ENCODE measurements at places on chromosomes 11 and 22.
A peak's percentile ranks its signal among the peaks of the same experiment; 100 is the strongest.

- DNase-seq = no peak
Observed at GRCh38 chr11:101241160-101241795, 111.7 kb upstream of the PGR start.

- peak; percentile 74 for DNase-seq
Observed at GRCh38 chr11:45982656-45983470, 60.4 kb downstream of the LARGE2 start.

- DNase-seq = no peak
Observed at GRCh38 chr11:88335284-88335683, 2.3 kb downstream of the CTSC start.

DNA sequence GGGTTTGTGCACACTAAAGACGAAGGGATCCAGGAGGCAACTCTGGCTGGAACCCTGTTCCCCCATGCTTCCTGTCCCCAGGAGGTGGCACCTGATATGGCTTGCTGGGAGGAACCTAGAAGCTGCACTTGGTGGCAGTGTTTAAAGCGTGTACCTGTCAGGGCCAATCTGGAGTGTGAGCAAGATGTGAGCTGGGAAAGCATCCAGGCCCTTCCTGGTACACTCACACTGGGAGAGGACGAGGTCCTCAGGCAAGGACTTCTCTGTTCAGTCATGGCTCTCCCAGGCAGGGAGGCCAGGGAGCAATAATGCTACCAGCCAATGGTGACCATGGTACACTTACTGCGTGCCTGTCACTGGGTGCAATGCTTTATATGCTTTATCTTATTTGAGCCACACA, 130.7 kb upstream of the NECTIN1 start:
- no peak for DNase-seq

DNA sequence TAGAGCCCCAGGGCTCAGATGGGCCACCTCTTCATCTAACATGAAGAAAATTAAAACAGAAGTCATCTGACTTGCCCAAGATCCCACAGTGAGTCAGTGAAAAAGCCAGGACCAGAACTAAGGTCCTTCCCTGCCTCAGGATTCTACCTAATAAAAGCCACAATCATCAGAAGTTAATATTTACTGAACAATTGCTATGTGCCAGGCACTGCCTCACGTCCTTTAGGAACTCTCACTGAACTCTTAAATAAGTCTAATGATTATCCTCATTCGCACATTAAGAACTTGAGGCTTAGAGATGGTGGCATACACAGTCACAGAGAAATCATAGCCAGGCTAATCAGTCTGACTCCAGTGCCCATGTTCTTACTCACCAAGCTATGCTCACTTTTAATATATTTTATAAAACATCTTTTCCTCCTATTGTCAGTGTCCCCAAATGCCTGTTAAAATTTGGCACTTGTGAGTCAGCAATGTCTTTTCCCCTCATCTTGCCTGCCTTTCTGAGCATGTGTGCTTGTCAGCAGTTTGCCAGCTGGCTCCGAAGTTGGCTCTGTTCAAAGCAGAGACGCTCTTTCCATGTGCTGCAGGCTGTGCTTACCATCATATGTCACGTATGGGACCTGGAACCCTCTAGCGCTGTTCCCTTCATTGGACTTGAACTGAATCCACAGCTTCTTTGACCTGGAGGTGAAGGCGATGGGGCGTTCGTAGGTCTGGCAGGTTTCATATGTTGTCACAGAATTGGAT, 21.5 kb upstream of the NRIP3 start:
- DNase-seq = peak; percentile 28

- no peak for DNase-seq
Observed at GRCh38 chr11:38718659-38719058, 2120.6 kb upstream of the RAG2 start.

GRCh38 chr22:39900306-39901227, at the start of gene GRAP2:
Gene GRAP2 (plus strand): TSS chr22:39901084. CDS start chr22:39947107, 46,023 bp downstream.
- DNase-seq = no peak

DNA sequence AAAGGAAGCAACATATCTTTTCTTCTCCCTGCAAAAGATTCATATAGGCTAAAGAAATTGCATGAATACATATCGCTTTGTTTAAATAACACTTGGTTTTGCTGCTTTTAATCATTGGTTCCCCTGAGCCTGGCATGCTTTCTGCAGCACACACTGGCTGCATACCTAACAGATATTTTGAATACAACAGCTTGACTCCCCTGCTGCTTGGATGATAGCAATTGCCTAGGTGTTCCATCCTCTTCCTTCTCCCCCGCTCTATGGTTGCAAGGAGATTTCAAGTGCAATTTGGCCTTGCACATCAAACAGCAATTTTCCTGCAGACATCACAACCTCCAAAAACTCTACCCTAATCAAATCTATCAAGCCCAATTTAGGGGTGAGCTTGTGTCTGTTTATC, 430.0 kb downstream of the NTM start:
- DNase-seq = no peak

DNA sequence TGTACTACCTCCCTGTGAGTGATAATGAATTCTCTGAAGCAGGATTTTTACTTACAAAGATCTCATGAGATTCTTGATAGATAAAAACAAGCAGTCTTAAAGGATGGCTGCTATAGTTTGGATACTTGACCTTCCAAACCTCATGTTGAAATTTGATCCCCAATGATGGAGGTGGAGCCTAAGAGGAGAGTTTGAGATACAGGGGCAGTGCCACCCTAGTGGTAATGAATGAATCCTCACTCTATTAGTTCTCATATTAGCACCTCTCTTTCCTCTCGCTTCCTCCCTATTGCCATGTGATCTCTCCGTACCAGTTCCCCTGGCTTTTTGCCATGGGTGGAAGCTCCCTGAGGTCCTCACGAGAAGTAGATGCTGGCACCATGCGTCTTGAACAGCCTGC, 37.9 kb upstream of the OR8B8 start:
- no peak for DNase-seq

DNA sequence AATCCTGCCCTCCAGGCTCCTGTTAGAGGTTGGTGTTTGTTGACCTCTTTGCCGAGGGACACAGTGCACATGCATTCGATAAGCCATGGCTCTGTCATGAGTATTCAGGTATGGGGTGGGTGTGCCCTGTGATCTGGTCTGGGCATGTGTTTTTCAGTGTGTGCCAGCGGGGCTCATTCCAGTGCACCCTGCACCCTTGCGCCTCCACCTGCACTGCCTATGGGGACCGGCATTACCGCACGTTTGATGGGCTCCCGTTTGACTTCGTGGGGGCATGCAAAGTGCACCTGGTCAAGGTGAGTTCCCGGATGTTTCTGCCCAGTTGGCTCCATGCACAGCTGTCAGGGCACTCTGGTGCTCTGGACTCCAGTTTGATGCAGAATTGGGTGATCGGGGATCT, 44.2 kb downstream of the OTOG start:
- DNase-seq = no peak

DNA sequence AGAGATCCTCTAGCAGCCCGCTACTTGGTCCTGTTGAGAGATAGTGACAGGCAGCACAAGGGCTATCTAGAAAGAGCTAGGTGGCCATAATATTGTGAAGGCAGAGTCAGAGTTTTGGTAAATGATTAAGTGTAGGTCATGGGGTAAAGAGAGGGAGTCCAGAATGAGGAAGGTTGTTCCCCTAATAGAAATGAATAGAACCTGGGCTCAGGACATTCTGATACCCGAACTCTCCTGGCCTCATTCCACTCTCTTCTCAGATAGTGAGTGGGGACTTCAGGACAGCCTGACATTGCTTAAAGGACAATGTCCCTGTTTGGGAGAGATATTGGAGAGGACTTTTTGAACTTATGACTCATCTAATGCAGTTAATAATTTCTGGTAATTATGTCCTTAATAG, 20.6 kb downstream of the SLC5A1 start:
- no peak for DNase-seq

DNA sequence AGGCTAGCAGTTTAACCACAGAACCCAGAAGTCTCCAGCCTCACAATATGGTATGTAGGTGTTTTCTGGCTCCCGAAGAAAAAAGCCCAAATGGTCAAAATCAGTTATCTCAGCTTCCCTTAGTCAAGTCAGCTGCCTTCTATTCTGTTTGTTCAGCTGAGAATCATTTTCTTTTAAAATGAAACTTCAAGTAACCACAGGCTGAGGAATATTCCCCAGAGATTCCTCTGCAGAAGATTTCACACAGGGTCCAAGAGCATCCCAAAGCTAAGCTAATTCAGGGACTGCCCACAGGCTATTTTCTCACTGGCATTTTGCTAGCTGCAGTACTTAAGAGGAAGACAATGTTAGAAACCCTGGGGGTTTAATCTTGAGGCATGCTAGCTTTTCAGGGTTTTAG, 977.0 kb upstream of the CHORDC1 start:
- no peak for DNase-seq

- DNase-seq = no peak
Observed at GRCh38 chr22:39428597-39429071, 28.2 kb upstream of the MGAT3 start.

DNA sequence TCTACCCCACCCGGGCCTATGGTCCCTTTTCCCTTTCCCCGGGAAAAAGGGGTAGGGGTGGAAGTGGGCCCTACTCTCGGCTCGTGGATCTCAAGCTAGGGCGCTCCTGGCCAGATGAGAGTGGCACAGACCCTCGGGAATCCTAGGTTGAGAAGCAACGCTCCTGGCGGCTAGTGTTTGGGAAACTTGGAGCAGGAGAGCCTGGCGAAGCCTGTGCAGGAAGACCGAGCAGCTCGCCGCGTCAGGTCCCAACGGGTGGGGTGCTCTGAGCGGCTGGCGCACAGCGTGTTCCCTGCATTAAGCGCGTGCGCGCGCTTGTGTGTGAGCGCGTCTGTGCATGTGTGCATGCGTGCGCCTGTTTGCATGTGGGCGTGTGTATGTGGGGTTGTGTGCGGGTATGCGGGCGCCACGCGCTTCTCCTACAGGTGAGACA, 7.1 kb upstream of the FLI1 start:
- DNase-seq = peak; percentile 37
